Nephron progenitor cell (in vitro differentiated cells): ENCODE measurements at places on chromosomes 5 and 9.

- no peak for DNase-seq
These were observed 41.4 kb upstream of the PAPPA start for GRCh38 chr9:116112236-116112635.

- no peak for DNase-seq
These were observed 5.6 kb upstream of the HSPA9 start for GRCh38 chr5:138580777-138581176.

DNA sequence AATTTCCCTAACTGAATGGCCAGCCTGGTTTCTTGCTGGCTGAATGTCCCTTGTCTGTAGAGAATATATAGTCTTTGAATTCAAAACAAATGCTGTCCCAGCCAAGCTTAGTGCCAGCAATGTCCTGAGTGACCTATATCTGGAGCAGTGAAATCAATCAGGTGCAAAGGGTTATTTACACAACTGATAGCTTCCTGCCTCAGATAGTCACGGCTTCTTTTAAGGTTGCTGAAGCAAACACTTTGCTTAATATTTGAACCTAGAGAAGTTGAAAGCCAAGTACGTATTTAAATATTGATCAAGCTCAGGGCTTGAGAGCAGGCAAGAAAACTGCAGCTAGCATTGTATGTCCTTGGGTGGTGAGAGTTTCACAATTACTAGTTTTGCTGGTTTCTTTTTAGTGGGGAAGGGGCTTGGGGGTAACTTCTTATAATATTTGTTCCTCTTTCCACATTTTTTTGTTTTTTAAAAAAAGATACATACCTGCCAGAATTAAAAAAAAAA lies 2.0 kb upstream of the ARHGEF28 start:
- no peak for DNase-seq

- no peak for DNase-seq
These were observed 104.1 kb downstream of the DROSHA start for GRCh38 chr5:31427724-31428309.

DNA sequence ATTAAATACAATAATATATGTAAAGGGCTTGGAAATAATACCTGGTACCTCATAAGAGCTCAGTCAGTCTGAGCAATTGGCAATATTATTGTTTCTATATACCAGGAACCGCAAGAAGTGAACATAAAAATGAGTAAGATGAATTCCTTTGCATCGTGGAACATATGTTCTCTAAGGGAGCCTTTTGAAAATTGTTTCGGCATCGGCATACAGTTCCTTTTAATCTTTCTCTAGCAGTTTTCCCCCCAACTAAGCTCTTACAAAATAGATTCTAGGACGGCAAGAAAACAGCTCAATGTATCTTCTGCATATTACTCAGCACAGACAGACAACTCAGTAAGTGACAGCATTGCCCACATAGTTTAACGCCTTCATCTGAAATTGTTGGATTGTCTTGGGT lies 426.6 kb upstream of the WWC1 start:
- DNase-seq: no peak

GRCh38 chr9:113538701-113539430 lies 75.3 kb downstream of the RGS3 start:
- no peak for DNase-seq

DNA sequence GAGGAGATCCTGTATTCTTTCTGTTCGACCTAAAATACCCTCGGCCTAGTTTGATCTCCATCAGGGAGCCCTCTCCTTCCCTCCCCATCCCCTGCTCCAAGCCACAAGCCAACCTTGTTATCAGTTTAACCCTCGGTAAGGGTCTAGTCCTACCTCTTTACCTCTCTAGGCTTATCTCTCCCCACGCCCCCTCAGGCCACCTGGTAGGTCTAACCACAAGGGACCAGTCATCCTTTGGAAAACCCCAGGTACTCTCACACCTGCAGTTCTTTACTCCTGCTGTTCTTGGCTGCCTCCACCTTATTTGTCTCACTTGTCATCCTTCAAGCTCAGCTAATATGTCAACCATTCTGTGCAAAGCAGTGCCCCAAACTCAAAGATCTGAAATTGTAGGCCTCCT lies 78.7 kb downstream of the RAD23B start:
- no peak for DNase-seq
